Stimulated activated CD4-positive, alpha-beta T cell treated with anti-CD3 and anti-CD28 coated beads, Interleukin-12 subunit alpha, Interleukin-12 subunit beta, amount 100 ng/mL, for 24 hours (primary cell): ENCODE measurements at places on chromosomes 7 and 10.
A peak's percentile ranks its signal among the peaks of the same experiment; 100 is the strongest.

DNA sequence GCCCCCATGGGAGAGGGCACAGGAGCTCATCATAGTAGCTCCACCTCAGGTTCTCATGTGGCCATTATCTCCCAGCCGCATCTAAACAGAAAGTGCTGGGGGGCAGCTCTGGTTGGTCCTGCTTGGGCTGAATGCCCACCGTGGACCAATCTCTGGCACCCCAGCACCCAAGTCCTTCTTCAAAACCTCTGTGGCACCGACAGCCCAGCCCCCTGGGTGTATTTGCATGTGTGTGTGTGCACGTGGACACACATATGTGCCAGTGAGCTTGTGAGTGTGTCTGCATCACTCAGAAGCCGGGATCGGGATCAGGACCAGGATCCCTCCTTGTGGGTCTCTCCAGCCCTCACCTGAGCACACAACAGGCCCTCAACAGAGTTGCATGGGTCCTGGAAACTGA, 68.2 kb downstream of the ALOX5 start:
- no peak for DNase-seq

DNA sequence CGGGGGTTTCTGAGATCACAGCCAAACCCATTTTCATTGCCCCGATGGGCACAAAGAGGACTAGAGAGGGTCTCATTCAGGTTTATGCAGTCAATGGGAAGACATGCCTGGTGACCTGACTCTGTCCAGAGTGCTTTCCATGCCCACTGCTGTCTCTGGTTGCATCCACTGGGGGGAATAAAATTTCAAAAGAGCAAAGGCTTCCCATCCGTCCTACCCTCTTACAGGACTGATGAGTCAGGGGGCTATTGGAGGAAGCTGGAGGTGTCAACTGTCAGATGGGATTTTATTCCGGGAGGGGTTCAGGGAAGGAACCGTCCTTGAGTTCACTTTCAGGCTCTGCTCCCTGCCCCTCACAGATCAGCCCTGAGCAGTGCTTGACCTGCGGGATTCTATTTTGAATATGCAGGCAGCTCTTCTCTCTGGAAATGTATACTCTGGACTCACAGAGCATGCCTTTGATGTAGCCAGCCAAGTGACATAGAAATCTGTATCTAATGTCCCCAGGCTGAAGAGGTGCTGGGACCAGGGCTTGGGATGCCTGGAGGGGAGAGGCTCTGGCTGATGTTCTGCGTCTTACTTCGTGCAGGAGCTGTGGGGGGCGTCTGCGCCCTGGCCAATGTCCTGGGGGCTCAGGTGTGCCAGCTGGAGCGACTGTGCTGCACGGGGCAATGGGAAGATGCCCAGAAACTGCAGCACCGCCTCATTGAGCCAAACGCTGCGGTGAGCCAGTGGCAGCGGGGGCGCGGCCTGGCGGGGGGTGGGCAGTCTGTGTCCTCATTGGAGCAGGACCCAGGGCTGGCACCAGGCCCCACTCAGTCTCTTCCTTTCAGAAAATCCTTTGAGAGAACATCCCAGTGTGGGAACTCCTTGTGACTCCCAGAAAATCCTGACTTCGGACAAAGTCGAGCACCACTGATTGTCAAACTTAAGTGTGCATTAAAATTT, 12.0 kb downstream of the C10orf62 start:
- DNase-seq, result no peak

DNA sequence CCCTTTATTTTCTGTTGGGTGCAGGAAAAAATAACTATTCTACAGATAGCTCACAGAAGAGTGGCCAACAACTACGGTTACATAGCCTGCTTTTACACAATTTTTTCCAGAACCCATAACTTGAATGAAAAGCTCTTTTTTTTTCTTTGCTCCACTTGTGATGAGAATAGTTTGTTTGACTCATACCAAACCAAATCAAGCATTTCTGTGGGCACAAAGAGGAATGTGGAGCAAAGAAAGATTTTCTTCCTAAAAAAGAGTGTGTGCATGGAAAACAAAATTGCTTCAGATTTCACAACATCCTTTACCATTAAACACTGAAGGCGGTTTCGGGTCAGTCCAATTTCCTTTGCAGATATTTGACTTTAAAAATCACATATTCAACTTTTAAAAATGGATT, 54.8 kb upstream of the RAB11FIP2 start:
- no peak for DNase-seq

GRCh38 chr10:50501478-50501877, 122.3 kb downstream of the SGMS1 start:
- no peak for DNase-seq

DNA sequence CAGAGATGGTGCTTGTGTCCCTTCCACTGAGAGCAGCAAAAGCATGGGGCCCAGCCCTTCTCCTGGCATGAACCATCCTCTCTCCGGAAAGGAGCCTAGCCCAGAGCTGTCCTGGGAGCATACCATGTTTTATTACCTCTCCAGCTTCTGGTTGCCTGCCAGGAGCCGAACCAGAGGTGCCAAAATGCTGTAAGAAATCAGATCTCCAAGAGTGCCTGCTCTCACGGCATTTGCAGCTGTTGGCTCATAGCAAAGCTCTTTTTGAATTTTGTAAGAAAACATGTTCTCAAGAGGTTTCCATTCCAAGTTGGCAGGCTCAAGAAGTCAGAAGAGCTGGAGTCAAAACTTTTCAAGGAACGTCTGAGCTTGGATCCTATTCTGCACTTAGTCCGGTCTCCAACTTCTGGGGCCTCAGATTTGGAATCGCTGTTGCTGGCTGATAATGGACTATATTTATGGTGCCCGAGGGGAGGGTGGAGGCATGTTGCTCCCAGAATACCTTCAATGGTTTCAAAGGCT, 211.7 kb upstream of the MKI67 start:
- DNase-seq, result no peak

- no peak for DNase-seq
These were observed 145.5 kb downstream of the TRIL start for GRCh38 chr7:28812616-28813015.

GRCh38 chr10:21753497-21754270, 219.7 kb downstream of the MLLT10 start:
- DNase-seq, result no peak

DNA sequence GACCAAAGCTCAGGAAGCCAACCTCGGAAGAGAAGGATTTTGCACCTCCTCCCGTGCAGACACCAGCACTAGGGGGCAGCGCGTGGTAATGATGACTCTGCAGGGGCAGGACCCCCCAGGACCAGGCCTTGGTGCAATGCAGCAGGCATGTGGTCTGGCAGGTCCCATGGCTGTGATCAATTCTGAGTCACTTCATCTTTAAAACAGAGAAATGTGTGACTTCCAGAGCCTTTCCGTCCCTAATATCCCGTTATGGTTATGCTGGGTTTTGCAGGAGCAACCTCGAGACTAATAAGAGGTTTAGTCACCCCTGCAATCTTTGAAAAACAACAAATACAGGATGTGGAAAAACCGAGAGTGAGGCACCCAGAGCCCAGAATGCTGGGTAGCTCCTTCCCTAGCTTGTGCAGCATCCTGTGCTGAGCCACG, 30.2 kb upstream of the GJD4 start:
- DNase-seq, result no peak

- no peak for DNase-seq
These were observed 43.2 kb downstream of the PRR15 start for GRCh38 chr7:29606830-29607229.

DNA sequence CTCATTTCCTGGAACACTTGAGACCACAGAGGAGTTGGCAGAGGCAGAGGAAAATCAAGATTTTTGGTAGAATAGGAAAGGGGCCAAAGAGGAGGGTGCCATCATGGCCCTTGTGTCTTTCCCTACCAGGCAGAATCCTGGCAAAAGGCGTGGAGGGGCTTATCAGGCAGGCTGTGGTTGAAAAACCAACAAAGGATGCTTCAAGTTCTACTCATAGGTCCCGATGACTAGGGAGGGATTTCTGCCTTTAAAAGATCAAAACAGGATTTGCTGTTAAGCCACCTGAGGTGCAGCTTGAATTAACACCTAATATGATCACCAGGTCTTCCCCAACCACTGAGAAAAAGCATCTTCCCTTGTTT, 45.7 kb downstream of the BPGM start:
- no peak for DNase-seq

GRCh38 chr7:27210441-27211083, 10.7 kb upstream of the HOXA13 start:
- peak; percentile 52 for DNase-seq

GRCh38 chr7:120792091-120792860, 65.7 kb downstream of the TSPAN12 start:
- peak; percentile 30 for DNase-seq

GRCh38 chr7:132092106-132092505, 484.2 kb downstream of the PLXNA4 start:
- DNase-seq, result no peak
